Left hindlimb (tissue), 1 donor: ENCODE measurements at places on chromosomes 5 and 9.

- no peak for DNase-seq
Observed at GRCh38 chr5:9118852-9119251, 427.0 kb downstream of the SEMA5A start.

DNA sequence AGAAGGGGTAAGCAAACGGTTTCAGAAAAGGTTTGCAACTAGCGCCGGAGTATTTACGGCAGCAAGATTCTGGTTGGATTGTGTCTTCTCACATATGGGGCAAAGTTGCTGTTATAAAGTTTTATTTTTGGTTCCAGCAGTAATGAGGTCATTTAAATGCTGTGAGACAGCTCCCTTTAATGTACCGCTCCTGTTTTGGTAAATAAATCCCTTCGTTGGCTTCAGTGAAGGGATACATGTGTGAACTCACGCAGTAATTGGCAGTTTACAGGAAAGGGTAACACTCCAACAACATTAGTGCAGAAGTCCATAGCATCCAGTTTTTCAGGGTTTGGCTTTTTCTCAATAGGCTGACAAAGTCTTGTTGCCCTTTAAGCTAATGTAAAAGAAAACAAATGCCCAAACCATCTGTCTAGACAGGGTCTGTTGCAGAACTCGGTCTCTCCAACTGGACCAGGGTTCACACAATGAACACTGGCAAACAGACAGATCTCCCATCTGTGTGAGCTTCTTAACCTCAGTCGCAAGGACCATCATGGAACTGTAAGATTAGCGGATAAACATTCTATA, 184.0 kb downstream of the GOLPH3 start:
- no peak for DNase-seq

GRCh38 chr9:136317695-136318094, 9.6 kb upstream of the GPSM1 start:
- DNase-seq: no peak

DNA sequence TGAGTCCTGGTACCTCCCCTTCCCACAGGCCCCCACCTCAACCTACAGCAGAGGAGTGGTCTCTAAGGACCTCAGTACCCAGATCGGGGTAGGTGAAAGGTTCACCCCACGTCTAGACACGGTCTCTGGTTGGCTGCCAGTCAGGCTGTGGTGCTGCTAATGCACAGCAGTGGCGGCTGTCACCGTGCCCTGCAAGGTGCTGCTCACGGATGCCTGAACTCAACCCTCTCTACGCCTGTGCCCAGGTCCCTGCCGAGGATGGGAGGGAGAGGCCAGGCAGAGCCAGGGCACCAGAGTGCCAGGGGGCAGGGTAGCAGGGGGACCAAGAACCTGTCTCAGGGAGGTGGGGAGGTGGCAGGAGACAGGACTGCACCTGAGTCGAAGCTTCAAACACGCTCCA, 14.3 kb downstream of the IER5L start:
- DNase-seq: no peak

GRCh38 chr9:130429381-130429780, 15.4 kb upstream of the ASS1 start:
- DNase-seq: no peak

DNA sequence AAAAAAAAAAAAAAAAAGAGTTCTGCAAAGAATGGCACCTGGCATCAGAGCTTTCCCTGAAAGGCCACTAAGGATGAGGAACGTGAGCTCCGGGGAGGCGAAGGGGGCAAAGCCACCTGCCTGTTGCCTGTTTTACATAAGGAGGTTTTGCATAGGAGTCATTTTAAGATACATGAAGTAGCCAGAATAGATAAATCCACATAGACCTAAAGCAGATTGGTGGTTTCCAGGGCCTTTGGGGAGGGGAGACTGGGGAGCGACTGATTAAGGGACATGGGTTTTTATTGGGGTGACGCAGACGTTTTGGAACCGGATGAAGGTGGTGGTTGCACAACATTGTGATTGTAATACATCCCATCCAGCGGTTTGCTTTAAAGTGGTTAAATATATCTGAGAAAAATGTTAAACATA, 7.1 kb downstream of the NEK6 start:
- DNase-seq: no peak

- DNase-seq: no peak
Observed at GRCh38 chr5:25002371-25002770, 357.6 kb upstream of the CDH10 start.

GRCh38 chr5:4372481-4372880, 767.6 kb upstream of the ADAMTS16 start:
- no peak for DNase-seq

DNA sequence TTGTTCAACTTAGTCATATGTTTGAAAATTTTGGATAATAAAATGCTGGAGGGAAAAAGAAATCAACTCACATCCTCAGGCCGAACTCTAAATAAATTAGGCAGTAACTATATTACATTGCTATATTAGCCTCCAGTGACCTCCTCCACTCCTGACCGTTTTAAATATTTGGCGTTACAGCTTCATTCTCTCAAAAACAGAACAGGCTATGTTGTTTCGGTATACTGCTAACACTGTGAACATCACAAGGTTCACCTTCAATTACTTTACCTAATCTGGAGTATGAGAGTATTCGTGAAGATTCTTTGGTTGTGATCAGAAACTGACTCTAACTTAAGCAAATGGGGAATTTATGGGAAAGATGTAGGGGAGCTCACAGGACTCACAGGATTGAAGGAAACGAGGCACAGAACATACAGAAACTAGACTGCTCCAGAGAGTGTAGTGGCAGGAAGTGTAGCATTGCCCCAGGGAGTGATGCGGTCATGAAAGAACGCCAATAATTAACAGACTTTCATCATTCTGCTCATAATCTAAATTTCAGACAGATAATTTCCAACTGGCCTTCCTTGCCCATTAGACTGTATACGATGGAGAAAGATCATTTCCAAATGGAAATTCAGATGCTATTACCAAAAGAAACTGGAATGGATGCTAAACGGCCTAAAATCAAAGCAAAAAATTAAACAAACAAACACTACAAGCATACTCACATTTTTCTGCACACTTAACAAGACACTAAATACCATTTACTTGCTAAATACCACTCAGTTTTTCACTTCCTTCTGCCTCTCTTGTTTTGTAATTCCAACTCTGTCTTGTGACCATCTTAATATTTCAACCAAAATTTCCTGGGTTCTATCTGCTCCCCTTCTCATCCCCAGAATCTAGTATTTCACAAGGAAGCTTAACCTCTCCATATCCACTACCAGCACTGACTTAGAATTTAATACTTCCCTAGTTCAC, 110.1 kb upstream of the LPAR1 start:
- DNase-seq: no peak

DNA sequence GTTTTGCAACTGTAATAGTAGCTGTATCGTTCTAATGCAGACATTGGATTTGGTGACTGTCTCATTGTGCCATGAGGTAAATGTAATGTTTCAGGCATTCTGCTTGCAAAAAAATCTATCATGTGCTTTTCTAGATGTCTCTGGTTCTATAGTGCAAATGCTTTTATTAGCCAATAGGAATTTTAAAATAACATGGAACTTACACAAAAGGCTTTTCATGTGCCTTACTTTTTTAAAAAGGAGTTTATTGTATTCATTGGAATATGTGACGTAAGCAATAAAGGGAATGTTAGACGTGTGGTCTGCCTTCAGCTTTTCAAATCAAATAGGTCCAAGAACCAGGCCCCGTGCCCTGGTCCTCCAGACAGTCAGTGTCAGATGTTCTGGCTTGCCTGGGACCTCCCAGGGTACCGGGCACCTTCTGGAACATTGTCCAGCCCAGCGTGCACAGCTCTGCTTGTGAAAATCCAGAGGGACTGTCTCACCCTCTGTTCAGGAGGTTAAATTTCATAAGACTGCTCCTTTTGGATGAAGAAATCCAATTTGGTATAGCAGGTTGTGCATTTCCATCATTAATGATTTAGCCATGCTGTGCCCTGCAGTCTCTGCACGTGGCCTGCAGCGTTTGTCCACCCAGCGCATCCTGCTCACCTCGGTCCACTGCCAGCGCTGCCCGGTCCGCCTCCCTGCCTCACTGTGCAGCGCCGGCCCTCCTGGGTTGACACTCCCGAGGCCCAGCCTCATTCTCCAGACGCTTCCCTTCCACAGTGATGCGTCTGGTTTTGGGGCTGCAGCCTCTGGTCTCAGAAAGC, 6.6 kb upstream of the AHRR start:
- no peak for DNase-seq

DNA sequence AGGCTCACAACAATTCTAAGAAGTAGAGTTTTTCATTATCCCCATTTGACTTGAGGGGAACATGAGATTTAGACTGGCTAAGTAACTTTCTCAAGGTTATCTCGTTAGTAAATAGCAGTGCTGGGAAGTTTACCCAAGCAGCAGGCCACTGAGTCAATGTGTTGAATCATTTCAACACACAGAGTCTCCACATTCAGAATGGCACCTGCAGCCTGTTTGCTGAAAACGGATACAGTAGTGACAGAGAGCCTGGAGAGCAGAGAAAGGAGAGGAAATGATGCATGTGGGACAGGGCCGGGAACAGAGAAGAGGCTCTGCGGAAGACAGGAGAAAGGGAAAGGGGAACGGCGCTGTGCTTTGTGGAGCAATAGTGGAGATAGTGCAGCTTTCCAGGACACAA, 33.5 kb upstream of the ZSWIM6 start:
- no peak for DNase-seq

DNA sequence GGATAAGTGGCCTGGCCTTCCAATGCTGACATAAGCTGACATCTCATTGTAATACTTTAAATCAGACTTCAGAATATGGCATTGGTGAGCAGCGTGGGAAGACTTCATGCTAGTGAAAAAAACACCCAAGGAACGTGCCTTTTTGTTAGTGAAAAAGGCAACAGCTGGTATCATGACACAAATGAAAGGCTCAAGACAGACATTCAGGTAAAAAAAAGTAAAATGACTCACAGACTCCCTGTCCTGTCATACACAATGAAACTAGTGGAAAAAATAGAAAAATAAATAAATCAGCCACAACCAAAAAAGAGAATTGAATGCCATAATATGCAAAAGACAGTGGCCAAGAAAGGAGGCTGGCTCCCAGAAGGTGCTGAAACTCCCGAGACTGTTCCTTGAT, 24.4 kb upstream of the PPP1R2B start:
- DNase-seq: no peak

DNA sequence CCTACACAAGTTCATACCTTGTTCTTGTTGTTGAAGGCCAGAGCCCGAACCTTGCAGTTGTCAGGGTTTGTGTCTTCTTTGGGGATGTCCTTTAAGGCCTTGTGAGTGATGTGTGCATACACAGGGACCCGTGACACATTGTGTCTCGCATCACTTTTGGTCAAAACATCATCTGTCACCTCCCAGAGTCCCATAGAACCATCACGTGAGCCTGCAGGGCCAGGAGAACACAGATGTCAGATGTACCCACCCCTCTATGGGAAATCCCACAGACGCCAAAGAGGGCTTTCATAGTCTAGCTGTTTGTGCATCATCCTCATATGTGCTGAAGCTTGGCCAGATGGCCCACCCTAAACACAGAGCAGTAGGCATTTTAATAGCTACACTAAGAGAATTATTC, 28.2 kb downstream of the DCAF12 start:
- DNase-seq: no peak

DNA sequence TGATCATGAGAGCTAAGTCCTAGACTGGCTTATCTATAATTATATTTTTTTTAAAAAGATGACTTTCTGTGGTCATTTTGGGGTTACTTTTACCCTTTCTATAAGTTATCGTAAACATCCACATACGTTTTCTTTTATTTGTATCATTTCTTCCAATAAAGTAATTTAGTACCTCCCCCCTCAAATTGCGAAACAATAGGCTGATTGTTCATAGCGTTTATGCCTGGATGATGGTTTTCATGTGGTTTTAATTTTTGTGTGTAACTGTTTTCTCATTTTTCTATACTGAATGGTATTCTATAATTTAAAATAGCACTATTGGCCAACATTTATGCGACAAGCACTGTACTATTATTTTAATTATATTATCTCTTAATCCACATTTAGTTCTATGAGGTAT, 44.5 kb downstream of the SMC5 start:
- no peak for DNase-seq

DNA sequence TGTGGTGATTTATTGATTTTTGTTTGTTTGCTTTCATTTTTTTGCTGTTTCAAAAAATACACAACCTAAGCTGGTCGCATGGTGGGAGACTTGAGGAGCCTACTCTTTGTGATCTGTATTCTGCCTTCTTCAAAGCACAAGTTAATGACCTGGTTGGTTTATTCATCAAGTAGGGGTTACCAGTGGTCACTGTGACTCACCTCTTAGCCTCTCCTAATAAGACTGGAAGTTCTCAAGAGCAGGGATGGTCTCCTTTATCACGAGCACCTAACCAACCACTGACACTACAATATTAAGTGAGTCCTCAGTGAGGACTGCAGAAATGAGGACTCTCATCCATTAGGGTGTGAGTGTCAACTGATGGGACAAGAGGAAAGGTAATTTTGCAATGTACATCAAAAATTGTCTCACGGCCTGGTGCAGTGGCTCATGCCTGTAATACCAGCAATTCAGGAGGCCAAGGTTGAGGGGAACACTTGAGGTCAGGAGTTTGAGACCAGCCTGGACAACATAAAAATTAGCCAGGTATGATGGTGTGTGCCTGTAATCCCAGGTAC, 13.6 kb upstream of the MTMR12 start:
- no peak for DNase-seq
